ENCODE measurements at places on chromosomes 16 and 17. TPM values are rescaled to one million over a fixed set of nuclear protein-coding genes. Genes with fewer than 3 reads are reported as not detected.
A peak's percentile ranks its signal among the peaks of the same experiment; 100 is the strongest.

Gene BAIAP2
- 24.4 TPM for total RNA-seq

GRCh38 chr17:36862116-36862920 is 75.0 kb upstream of the LHX1 start:
- H3K27ac ChIP-seq, result no peak overlapping the region
- peaks cover 11% of the 10 kb centered on the region for H3K27me3 ChIP-seq
- H3K36me3 ChIP-seq, result no peaks in the 10 kb centered on the region
- H3K4me3 ChIP-seq, result no peak overlapping the region

- no peak overlapping the region for H3K4me3 ChIP-seq
- peaks cover 3% of the 10 kb centered on the region for H3K36me3 ChIP-seq
- no peak overlapping the region for H3K27ac ChIP-seq
- H3K27me3 ChIP-seq, result no peaks in the 10 kb centered on the region
- DNase-seq, result no peak
Observed at GRCh38 chr16:82137822-82138167, 32.2 kb downstream of the MPHOSPH6 start.

- H3K36me3 ChIP-seq, result no peaks in the 10 kb centered on the region
- H3K4me1 ChIP-seq, result peaks cover 2% of the 10 kb centered on the region
- H3K27ac ChIP-seq, result no peak within 1 kb of the TSS
- peaks cover 5% of the 10 kb centered on the region for H3K27me3 ChIP-seq
- H3K4me3 ChIP-seq, result peak within 1 kb of the TSS; percentile 32
- DNase-seq, result no peak
Observed at GRCh38 chr17:81166033-81166492, at the start of gene AATK. TSS of gene AATK (minus strand) at chr17:81166221. CDS start at chr17:81165992, 229 bp downstream.

Gene FBXO39
- total RNA-seq, result not detected

- H3K4me3 ChIP-seq, result no peak overlapping the region
- no peaks in the 10 kb centered on the region for H3K27me3 ChIP-seq
- no peaks in the 10 kb centered on the region for H3K4me1 ChIP-seq
- DNase-seq, result no peak
- H3K36me3 ChIP-seq, result no peaks in the 10 kb centered on the region
- no peak overlapping the region for H3K27ac ChIP-seq
Observed at GRCh38 chr17:34146440-34147043, 108.5 kb upstream of the CCL2 start.

DNA sequence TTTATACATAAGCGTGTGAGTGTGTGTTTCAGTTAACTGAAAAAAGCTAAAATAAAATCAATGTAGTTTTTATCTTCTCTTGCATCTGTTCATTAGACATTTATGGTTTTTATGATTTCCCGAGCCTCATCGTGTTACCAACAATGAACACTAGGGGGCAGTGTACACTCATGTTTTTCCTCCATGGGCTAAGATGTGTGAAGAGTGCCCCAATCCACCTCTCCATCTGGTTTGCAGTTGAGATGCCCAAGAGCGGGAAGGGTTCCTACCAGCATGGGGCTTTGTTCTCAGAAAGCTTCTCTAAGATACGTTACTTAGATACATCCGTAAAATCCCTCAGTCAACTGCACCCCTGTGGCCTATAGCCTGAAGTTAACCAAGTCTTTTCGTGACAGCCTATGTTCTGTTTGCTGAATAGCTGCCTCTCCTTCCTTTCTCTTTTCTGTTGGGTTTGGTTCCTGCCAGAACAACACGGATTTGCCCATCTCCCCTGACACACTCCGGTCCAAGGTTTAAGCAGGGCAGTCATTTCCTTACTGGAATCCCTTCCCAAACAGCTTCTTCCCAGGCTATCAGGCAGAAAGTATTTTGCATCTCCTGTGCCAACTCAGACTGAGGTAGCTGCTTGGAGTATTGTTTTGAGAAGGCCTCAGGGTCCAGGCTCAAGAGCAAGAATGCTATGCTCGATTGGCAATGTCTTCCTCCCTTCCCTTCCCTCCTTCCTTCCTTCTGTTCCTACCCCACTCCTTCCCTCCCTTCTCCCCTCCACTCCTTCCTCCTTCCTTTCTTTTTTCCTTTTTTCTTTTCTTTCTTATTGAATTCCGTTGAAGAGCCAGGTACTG is 12.9 kb upstream of the ELAC2 start:
- DNase-seq, result no peak
- no peaks in the 10 kb centered on the region for H3K36me3 ChIP-seq
- no peak overlapping the region for H3K4me3 ChIP-seq
- H3K27ac ChIP-seq, result no peak overlapping the region

Gene IL34
- 14.3 TPM for total RNA-seq

Gene RAB11FIP4
- total RNA-seq, result 0.99 TPM

GRCh38 chr17:42287305-42287976 is 857 bp upstream of the STAT5A start:
- no peaks in the 10 kb centered on the region for H3K27me3 ChIP-seq
- no peaks in the 10 kb centered on the region for H3K36me3 ChIP-seq
- peak; percentile 86 for DNase-seq
- peak overlapping the region; percentile 90 for H3K27ac ChIP-seq

- H3K4me3 ChIP-seq, result no peak overlapping the region
- no peak overlapping the region for H3K27ac ChIP-seq
- H3K36me3 ChIP-seq, result peaks cover 16% of the 10 kb centered on the region
- DNase-seq, result no peak
- H3K27me3 ChIP-seq, result no peaks in the 10 kb centered on the region
- peaks cover 6% of the 10 kb centered on the region for H3K4me1 ChIP-seq
Observed at GRCh38 chr17:7864995-7865650, 7.3 kb downstream of the CYB5D1 start.

DNA sequence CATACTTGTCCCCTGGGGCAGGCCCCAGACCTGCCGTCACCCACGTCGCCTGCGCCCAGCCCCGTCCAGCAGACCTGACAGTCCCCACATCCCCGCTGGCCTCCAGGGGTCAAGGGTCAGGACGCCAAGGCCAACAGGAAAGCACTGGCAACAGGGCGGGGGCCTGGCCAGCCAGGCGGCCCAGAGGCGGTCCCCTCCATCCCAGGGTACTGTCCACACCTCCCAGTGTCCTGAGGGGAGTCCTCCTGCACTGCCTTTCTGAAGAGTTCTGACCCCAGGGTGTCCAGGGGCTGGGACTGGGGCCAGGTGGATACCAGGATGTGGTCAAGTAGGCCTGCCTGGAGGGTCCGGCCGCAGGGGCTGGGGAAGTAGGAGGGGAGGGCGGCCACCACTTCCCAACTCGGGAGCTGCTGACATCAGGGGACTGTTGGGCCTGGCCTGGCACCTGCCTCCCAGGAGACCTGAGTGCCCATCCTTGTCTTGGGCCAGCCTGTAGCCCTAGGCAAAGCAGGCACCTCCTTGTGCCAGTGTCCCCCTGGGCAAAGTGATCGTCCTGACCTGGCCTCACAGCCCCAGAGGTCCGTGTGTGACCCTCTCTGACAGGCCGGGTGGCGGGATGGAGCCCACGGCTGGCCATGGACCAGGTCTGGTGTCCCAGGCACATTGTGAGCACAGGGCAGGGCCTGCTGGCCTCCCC is 6.7 kb upstream of the AXIN1 start:
- no peak overlapping the region for H3K4me3 ChIP-seq
- DNase-seq, result no peak
- no peaks in the 10 kb centered on the region for H3K27me3 ChIP-seq
- no peak overlapping the region for H3K27ac ChIP-seq
- peaks cover 4% of the 10 kb centered on the region for H3K4me1 ChIP-seq

Gene MFAP4
- 73.4 TPM for total RNA-seq

Gene LHX1
- not detected for total RNA-seq

- H3K4me3 ChIP-seq, result no peak overlapping the region
- H3K4me1 ChIP-seq, result no peaks in the 10 kb centered on the region
- DNase-seq, result no peak
- no peaks in the 10 kb centered on the region for H3K36me3 ChIP-seq
- no peaks in the 10 kb centered on the region for H3K27me3 ChIP-seq
Observed at GRCh38 chr17:11610999-11611566, 12.8 kb downstream of the DNAH9 start.

GRCh38 chr16:84176192-84177053 is 10.4 kb downstream of the TAF1C start:
- no peak for DNase-seq
- H3K36me3 ChIP-seq, result peaks cover 4% of the 10 kb centered on the region
- no peaks in the 10 kb centered on the region for H3K27me3 ChIP-seq

Gene TRPV2
- total RNA-seq, result 1.3 TPM

Gene PCTP
- total RNA-seq, result 7.7 TPM

DNA sequence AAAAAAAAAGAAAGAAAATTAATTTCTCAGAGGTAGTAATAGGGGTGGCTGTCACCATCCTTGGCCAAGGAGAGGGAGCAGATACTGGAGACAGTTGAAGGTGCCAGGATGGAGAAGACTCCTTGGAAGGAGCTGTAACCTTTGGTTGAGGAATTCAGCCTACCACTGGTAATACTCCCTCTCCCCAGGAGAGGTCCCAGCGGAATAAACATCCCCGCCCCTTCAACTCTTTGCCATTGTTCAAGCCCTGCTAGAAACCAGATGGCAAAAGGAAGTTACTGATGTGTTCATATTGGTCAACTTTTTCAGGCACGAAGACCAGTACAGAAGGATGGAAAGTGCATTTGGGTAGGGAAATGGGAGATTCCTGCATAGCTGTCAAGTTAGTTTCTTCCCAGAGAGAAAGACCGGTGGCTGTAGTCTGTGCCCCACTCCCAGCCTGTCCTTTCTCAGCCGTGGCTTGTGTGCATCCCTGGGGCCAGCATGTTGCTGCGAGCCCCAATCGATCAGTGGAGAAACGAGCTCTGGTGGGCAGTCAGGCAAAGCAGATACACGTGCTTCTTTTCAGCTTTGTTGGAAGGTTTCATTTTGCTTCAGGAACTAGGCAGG is 612.1 kb downstream of the MAF start:
- no peak overlapping the region for H3K4me3 ChIP-seq
- no peak for DNase-seq
- no peaks in the 10 kb centered on the region for H3K36me3 ChIP-seq
- no peak overlapping the region for H3K27ac ChIP-seq
- peaks cover 31% of the 10 kb centered on the region for H3K4me1 ChIP-seq

DNA sequence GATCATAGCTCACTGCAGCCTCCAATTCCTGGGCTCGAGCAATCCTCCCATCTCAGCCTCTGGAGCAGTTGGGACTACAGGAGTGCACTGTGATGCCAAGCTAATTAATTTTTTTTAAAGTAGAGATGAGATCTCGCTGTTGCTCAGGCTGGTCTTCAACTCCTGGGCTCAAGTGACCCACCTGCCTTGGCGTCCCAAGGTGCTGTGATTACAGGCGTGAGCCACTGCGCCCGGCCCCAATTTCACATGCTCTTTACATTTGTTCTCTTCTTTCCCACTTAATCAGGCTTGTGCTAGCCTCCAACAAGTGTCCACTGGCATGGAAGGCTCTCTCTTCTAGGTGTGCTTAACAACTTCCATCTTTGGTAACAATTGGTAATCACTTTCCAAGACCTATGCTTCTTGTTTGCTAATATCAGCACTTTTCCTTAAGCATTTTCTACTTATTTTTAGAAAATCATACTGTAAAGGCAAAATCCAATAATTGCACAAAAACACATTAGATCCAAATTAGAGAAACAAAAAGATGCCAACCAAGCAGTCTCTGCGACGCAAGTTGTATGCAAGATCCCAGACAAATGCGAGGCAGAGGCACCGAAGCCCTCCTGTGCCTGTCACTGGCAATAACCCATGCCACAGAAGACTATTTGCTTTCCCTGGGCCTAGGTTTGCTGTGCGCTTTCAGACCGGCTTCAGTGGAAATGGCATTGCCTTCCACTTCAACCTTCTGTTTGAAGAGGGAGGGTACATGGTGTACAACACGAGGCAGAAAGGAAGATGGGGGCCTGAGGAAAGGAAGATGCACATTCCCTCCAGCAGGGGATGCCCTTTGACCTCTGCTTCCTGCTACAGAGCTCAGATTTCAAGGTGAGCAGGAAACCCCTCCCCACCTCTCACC is 52.6 kb downstream of the NOS2 start:
- peak; percentile 70 for DNase-seq
- H3K27ac ChIP-seq, result no peak overlapping the region
- H3K27me3 ChIP-seq, result no peaks in the 10 kb centered on the region
- no peaks in the 10 kb centered on the region for H3K4me1 ChIP-seq
- H3K4me3 ChIP-seq, result no peak overlapping the region

Gene CXCL16
- 12.8 TPM for total RNA-seq

DNA sequence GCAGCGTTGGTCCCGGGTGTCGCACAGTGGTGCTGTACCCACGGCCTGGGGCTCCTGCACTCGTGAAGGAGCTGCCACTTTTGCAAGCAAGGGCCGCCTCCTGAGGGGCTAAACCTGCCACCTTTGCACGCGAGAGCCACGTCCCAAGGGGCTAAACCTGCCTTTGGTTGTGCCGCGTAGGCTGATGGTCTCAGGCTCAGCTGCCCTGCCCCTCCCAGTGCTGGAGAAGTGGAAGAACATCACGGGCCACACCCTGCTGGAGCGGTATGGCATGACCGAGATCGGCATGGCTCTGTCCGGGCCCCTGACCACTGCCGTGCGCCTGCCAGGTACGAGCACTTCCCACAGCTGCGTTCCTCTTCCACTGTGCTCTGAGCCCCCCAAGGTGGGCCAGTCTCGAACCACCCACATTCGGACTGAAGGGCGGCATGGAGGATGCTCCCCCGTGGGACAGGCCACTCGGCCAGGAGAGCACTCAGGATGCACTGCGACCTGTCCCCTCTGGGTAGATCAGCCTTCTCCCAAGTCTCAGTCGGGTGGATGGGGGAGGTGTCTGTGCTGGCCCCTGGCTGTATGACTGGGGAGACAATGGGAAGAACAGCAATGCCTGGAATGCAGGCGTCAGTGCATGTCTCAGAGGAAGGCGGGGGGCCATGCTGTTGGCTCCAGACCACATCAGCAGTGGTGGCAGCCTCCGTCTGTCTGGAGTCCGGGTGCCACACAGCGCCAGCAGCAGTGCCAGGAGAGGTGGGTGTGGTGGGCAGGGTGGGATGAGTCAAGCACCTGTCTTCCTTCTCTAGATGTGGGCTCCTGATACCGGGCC is 20.7 kb downstream of the ACSF3 start:
- H3K4me3 ChIP-seq, result no peak overlapping the region
- peaks cover 30% of the 10 kb centered on the region for H3K36me3 ChIP-seq
- H3K4me1 ChIP-seq, result peaks cover 1% of the 10 kb centered on the region
- no peaks in the 10 kb centered on the region for H3K27me3 ChIP-seq
